MCF 10A (cell line): ENCODE measurements at places on chromosomes 2 and 18.

DNA sequence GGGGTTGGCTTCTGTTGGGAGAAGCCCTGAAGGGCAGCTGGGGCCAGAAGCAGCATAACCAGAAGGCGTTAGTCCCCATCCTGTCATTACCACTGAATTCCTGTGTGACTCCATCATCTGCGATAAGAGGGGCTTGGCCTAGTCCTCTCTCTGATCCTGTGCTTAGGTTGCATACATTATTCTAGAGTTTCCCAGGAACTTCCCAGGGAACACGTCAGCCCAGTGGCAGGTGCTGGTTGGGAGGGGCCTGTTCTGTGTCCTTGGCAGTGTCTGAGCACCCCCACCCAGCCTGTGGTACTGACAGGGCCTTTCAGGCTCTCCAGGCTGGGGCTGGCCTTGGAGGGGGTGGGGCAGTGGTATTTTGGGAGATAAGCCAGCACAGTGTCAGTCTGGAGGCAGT is 4.5 kb upstream of the TOGARAM2 start:
- DNase-seq: no peak

- DNase-seq: no peak
Observed at GRCh38 chr2:208304695-208305094, 38.6 kb downstream of the PIKFYVE start.

DNA sequence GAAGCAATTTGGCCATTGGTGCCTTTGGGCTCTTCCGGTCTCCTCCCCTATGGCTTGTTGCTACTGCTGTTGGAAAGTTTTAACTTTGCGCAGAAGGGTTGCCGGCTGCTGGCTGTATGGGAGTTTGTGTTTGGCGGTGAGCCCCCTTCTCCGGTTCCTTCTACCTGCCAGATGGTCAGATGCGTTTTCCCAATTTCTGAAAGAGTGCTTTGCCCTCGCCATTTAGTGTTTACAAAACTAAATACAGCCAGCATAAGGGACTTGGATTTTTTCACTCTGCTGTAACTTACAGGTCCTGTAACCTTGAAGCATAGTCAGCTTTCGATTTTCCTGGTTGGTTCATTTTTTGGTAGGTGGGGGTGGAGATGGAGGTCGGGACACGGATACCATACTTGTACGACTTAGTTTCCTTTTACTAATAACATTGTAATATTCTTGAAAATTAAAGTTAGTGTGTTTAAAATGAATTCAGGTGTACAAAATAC is 604 bp downstream of the COQ10B start:
- peak; percentile 94 for DNase-seq

GRCh38 chr2:39497082-39497801 is 60.2 kb upstream of the MAP4K3 start:
- DNase-seq: no peak

DNA sequence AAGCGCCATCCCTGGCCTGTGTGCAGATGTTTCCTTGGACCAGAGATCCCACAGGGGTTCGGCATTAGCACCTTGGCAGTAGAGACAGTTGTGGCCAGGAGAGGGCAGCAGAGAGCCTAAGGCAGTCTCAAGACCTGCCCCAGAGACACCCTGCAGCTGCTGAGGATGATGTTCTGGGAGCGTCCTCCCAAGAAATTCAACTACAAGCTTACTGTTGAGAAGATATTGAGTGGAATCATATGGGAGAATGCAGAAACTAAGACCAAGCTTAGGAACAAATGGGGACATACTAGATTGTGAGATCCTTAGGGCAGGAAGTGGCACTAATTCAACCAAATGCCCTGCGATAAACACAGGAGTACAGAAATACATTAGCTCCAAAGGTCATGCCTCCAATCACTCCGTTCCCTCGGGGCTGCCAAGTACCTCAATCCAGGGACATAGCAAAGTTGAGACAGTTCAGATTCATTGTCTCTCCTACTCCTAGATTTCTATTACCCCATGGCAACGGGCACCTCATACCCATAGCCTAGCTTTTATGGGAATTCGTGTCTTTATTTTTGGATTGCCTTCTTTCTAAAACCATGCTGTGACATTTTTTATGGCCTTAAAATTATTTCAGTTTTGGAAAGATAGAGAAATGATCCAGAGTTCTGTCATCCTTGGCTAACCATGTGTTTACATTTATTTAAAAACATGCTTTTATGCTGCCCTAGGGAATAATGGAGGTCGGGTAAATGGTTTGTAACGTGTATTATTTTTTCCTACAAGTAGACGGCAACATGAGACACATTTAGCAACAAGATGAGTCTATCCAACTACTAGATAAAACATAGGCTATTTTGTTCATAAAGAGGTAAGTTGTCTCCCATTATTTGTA is 2.2 kb upstream of the ERMN start:
- DNase-seq: peak; percentile 74

- DNase-seq: no peak
Observed at GRCh38 chr2:172080641-172081220, 4.6 kb upstream of the DLX1 start.

GRCh38 chr2:34316788-34317187 is 717.7 kb upstream of the FAM98A start:
- DNase-seq: no peak

DNA sequence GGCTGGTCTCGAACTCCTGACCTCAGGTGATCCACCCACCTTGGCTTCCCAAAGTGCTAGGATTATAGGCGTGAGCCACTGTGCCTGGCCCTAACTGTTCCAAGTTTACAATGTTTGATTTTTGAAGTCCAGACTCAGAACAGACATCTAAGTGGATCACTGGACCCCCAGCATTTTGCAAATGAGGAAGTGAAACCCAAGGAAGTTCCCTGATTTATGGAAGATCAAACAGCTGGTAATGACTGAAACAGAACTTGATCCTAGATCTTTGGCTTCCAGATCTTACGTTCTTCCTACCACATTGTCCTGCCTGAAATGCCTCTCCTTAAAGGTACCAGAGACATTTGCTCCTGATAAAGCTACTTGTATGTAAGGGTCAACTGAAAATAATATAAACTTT is 58.3 kb upstream of the NCOA1 start:
- no peak for DNase-seq

DNA sequence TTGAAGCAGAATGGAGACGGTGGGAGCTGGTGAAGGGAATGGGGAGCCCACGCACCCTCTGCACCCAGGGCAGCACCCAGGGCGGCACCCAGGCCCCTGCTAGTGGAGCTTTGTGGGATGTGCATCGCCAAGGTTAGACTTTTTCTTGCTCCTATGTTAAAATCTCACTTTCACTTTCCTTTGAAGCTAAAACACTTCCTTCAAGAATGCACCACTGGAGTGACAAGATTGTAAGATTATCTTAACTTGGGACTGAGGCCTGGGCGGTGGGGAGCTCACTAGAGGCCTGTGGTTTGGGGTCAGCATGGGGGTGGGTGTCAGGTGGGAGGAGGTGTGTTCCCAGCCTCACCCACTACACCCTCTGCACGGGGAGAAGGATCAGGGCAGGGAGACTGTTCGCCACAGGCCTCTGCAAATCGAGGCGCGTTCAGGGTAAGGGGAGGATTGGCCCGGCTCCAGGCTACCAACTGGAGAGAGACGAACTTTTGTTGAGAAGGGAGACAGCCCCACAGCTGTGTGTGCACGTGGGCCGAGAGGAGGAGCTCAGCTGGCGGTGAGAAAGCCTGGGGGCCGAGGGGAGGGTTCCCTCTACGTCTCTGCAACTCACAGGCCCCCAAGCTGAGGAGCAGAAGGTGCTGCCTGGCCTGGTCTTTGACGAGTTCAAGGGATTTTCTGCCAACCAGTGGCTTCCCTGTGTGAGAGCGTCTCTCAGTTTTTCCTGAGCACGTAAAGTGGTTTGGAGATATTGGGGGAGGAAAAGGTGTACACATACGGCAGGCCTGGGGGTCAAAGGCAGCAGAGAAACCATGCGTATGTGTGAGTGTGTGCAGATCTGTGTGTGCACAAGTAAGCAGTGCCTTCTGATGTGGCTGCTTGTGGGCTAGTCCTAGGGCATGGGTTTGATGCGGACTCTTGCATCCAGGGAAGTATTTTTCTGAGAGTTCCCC is 147.7 kb downstream of the KLHL29 start:
- DNase-seq: no peak

- no peak for DNase-seq
Observed at GRCh38 chr2:53939656-53940055, 31.1 kb downstream of the PSME4 start.
